NCI-H1436 (cell line): ENCODE measurements at places on chromosomes 12 and 14.

DNA sequence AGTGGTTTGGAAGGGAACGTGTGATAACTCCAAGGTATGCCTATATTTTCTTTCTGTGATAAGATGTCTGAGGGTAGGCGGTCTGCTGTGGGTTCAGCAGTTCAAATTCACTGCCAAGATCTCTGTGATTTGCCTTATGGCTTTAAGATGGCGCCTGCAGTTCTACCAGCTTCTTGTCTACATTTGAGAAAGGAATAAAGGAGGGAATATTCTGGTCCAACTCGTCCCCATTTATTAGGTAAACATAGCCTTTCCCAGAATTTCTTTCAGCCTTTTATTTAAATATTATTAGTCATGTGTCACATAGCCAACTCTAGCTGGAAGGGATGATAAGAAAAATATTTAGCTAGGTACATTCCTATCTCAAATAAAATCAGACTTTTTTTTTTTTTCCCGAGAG, 48.8 kb downstream of the KCNJ8 start:
- no peak for DNase-seq

DNA sequence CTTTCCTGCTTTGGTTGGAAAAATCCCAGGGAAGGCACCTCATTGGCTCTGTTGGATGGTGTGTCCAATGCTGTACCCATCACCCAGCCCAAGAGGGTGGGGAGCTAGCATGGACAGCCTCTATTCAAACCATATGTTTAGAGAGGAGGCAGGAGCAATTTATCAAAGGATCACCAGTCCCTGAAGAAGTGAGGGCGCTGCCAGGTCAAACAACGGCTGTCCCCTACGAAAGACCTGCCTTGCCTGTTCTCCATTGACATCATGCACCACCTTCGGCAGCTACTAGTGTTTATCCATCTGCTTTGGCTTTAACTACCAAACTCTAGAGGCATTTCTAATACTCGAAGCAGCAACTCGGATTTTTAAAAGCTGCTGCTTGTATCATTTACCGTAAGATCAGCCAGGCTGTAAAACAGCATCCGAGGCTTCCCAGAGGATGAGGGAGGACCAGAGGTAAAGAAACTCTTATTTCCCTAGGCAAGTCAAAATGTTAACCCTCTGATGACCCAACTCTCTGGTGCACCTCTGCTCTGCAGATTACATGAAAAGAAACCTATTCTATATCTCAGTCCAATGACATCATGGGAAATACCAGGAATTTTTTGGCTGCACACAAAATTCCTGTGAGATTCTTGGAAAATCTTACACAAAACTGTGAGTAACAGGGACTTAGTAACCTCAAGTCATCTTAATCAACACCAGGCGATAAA, 720.9 kb upstream of the TBX3 start:
- DNase-seq: no peak

DNA sequence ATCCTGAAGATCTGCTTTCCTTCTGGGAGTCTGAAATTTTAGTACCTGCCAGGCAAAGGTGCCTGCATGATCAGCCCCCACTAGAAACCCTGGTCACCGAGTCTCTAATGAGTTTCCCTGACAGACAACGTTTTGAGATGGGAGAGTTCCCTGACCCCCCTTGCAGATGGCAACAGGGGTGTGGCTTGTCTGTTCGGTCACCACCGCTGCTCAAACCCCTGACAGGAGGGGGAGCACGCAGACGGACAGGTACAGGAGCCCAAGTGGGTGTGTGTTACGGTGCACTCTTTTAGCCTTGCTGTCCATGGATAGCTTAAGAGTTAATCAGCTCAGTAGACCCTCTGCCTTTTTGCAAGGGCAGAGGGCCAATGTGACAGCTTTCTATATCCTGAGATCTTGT, 19.3 kb upstream of the CDKN3 start:
- no peak for DNase-seq

- no peak for DNase-seq
These were observed 17.4 kb downstream of the FAM181A start for GRCh38 chr14:93944348-93945069.

- no peak for DNase-seq
These were observed 227.3 kb upstream of the USP15 start for GRCh38 chr12:62032870-62033269.
